Mesothelial cell of epicardium (in vitro differentiated cells): ENCODE measurements at places on chromosomes 3 and 15.
A peak's percentile ranks its signal among the peaks of the same experiment; 100 is the strongest.

DNA sequence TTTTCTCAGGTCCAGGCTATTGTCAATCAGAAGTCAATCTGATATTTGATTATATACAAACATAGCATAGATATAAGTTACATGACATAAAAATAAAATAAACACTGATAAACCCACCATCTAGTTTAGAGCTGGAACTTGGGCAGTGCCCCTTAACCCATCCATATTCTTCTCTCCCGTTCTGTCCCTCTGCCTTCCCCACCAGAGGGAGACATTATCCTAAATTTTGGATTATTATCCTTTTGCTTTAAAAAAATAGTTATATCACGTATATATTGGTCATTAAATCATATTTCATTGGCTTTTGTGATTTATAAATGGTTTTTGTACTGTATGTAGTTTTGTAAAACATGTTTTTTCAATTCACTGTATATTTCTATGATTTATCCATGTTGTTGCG lies 107.9 kb downstream of the GMPS start:
- DNase-seq: no peak

DNA sequence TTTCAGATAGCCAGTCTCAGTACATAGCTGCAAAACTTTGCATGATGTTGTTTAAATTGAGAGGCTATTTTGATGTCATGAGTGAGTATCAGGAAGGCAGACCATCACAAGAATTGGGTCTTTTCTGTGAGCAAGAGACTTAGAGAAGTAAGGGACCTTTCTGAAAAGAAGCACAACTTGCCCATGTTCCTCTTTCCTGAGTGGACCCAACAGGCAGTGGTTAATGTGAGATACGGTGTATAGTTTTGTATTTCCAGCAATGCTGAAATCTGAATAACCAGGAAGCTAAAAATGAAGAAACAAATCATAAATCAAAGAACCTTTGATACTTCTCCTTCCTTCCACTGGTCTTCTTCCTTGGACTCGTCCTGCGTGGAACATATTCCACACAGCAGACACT lies 25.1 kb downstream of the MCTP2 start:
- DNase-seq: no peak

GRCh38 chr3:126472277-126473006 lies 3.2 kb downstream of the ZXDC start:
- no peak for DNase-seq

DNA sequence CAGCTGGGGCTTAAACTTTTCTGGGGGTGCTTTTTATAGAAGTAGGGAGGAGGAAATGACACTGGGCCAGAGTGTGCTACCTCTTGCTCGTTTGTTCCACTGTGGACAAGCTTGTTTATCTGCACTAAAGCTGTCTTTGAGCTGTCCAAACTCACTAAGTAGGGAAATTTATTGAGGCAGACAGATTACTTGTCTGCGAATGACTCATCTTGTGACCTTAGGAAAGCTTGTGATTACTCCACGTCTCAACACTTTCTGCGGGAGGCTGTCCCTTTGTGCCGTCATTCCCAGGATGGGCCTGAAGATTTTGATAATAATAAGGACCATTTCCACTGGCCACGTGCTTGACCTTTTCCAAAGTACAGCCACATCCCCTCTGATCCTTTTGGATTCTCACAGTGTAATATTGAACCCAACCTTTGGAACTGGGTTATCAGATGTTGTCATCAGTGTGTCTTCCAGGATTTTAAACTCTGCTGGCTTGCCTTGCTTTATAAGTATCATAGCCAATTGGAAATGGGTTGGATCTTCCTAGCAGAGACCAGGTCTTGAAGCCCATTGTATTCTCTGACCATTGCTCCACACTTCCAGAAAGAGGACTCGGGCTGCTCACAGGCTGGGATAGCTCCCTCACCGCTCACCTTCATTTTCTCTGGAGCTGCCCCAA lies 84.7 kb downstream of the AGBL1 start:
- DNase-seq: no peak

DNA sequence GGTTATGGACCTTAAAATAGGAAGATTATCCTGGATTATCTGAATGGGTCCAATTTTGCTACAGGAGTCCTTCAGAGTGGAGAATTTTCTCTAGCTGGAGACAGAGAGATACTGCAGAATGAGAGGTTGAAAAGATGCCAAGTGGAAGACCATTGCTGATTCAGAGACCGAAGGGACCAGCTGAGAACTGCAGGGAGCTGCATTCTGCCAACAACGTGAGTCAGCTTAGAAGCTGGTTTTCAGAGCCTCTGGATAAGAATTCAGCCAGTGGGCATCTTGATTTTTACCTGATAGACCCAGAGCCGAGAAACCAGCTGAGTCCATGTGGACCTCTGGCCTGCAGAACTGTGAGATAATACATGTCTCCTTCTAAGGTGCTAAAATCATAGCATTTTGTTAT lies 234.0 kb downstream of the NR2F2 start:
- DNase-seq: no peak

DNA sequence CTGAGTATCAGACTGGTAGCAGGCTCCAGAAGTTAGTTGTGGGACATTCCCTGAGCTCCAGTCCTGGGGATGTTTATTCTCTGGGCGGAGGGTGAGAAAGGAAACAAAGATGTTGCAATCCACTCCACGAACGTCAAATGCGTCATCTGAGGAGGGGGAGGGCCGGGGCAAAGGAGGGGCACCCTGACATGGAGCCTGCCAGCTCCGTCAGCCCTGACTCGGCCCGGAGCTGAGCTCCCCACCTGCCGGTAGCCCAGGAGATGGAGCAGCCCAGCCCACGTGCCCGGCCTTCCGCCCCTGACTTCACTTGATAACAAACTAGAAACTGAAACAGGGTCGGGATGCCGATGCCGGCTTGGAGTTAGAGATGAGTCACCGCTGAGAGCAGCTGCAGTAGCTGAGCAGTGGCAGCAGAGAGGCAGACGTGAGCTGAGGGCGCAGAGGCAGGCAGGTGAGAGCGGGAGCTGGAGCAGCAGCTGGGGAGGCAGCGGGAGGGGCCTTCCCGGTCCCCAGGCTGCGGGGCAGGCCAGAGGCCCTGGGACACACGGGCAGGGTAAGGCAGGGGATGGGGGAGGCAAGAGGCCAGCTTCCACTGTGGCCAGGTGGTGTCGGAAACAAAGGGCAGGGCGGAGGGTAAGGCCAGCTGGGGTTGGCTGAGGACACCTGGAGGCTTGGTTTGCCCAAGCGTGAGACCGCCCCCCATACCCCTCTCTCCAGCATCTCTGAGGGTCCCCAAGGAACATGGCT lies at the start of gene ISG20:
Gene ISG20, plus strand, starts transcription at position 391 of the 747 bp plus-strand sequence. Its CDS starts 351 bp downstream, at position 742.
- DNase-seq: peak; percentile 48

DNA sequence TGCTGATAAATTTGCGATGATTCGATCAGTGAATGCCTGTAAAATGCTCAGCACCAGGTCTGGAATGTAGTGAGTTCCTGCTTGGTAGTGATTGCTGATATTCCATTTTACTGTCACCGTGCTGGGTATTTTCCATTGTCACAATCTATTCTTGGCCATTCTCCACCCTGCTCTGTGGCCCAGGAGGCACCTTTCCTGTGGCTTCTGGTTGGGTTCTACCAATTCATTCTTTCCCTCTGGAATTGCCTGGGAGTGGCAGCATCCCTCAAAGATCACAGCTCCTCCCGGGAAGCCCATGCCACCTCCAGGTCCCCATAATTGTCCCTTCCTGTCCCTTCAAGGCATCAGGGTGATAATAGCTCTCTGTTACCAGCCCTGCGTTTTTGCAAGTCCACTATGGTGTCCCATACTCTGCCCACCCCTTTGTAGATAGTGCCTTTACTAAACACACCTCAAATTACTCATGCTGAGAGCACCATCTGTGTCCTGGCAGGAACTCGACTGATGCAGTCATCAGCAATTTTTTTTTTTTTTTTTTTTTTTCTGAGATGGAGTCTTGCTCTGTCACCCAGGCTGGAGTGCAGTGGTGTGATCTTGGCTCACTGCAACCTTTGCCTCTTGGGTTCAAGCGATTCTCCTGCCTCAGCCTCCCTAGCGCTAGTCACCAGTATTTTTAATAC lies 177.8 kb upstream of the PROK2 start:
- no peak for DNase-seq
